ENCODE measurements at places on chromosomes 6 and 20.

DNA sequence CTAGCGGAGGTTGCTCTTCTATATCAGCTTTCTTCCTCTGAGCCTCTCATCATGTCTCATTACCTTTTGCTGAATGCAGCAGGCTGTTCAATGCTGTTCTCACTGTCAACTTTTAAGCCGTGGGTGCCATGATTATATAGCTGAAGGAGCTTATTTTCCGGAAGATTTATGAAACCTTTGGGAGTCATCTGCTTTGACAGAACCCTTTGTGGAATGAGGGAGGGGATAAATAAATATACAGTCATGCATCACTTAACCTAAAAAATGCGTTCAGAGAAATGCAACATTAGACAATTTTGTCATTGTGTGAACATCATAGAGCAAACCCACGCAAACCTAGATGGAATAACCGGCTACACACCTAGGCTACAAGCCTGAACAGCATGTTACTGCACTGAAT lies 102.2 kb upstream of the AKAP12 start:
- DNase-seq, result no peak

DNA sequence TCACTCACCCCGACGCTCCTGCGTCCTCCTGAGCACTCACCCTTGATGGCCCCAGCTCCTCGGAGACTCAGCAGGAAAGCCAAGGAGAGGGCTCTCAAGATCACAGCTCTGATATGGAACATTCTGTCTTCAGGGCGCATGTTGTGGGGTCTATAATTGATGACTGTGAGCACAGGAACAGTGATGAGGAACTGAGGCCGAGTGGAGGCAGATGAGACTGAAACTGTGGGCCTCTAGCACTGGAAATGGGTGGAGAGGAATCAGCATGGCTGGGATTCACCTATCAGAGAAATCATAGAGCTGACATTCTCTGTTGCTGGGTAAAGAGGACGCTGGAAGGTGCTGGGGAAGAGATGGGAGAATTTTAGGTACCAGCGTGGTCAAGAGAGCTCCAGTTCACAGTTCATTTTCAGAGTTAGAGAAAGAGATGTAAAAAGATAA lies at the start of gene HLA-DPA1:
TSS of gene HLA-DPA1 (minus strand) at position 219 of the 441 bp plus-strand sequence.
- no peak for DNase-seq

DNA sequence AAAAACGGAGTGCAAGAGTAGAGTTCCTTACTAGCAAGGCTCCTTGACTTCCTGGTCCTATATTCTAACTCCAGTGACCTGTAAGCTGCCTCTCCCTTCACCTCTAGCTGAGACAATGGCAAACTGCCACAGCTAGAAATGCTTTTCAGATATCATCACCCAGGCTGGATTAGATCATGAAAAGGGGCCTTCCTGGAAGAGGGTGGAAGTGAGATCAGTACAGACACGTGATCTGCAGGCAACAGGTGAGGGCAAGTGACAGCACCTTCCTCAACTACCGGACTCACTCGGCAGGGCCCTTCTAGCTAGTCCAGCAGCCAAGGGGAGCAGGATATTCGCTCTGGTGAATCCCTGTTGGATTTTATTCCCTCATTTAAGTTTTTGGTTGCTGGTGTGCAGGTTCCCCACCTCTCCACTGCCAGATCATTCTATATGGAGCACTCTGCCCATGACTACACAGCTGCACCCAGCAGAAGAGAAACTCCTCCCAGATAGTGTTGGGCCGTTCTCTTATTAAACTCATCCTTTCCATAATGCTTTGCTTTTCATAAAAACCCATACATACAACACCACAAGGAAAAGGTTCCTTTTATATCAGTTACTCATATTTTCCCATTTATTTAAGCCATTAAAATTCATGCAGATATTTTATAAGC lies 26.4 kb upstream of the FAM83C start:
- DNase-seq, result no peak

GRCh38 chr6:12238219-12238618 lies 51.9 kb upstream of the EDN1 start:
- no peak for DNase-seq

GRCh38 chr20:19603376-19603750 lies 154.7 kb upstream of the RIN2 start:
- no peak for DNase-seq

GRCh38 chr20:38985603-38986170 lies 23.5 kb downstream of the DHX35 start:
- DNase-seq, result no peak

GRCh38 chr6:151914484-151914883 lies 107.0 kb downstream of the ESR1 start:
- no peak for DNase-seq

DNA sequence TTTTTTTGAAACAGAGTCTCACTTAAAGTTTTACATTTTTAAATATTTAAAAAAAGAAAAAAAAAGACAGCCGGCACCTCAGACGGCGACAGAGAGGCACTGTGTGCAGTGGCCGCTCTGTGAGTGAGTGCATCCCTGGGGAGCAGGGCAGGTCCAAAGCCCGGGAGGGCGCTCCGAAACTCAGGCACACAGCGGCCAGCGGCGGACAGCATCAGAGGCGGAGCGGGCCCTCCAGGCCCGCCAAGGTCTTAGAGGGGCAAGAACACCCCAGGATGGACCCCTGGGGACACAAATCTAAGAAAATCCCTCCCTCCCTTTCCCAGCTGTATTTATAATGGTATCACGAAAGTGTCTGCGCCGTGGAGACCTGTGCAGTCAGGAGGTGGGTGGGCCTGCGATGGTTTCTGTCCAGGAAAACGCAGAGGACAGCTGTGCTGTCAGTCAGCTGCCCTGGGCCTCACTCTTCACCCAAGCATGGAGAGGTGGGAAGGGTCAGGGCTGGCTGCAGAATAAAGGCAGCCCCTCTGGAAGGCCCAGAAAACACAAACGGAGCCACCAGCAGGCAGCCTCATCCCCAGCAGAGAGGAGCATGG lies 43.8 kb downstream of the TAF4 start:
- no peak for DNase-seq
